ENCODE measurements at places on chromosomes 4 and X. TPM values are rescaled to one million over a fixed set of nuclear protein-coding genes. Genes with fewer than 3 reads are reported as not detected.

The ADAMTS3 gene
- 5.0 TPM for total RNA-seq

The PDZD11 gene
- 68.0 TPM for total RNA-seq

The SYN1 gene
- 0.09 TPM for total RNA-seq

The GAGE2A gene
- not detected for total RNA-seq

The NDP gene
- total RNA-seq: 0.41 TPM

The TBX22 gene
- not detected for total RNA-seq

The MAGEB17 gene
- total RNA-seq: not detected

The ZNF81 gene
- 6.1 TPM for total RNA-seq
